ENCODE measurements at places on chromosomes 16 and 17. TPM values are rescaled to one million over a fixed set of nuclear protein-coding genes. Genes with fewer than 3 reads are reported as not detected.

Gene SSTR5
- not detected for total RNA-seq

Gene CCDC182
- total RNA-seq = not detected

Gene DYNLRB2
- 1.5 TPM for total RNA-seq

Gene PSMB3
- 190 TPM for total RNA-seq

GRCh38 chr16:85553436-85554113, 59.5 kb upstream of the GSE1 start:
- peaks cover 5% of the 10 kb centered on the region for H3K36me3 ChIP-seq
- H3K4me1 ChIP-seq = peaks cover 42% of the 10 kb centered on the region
- peak overlapping the region; percentile 92 for H3K4me3 ChIP-seq

DNA sequence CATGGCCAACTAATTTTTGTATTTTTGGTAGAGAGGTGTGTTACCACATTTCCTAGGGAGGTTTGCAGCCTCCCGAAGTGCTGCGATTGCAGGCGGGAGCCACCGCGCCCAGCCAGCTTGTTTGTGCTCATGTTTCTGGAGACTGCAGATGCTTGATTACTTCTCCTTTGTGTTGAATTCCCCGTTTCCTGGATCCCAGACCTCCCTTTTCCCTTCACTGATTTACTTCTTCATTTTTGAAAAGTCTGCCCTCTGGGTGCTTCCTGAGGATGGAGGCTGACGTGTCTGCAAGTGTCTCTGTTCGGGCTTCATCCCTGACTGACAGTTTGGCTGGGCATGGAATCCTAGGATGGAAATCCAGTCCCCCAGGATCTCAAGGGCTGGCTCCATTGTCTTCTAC, 7.0 kb upstream of the TRIM47 start:
- no peak overlapping the region for H3K4me3 ChIP-seq
- no peaks in the 10 kb centered on the region for H3K36me3 ChIP-seq
- peaks cover 10% of the 10 kb centered on the region for H3K4me1 ChIP-seq
- no peaks in the 10 kb centered on the region for H3K27me3 ChIP-seq

- H3K4me3 ChIP-seq = no peak overlapping the region
- H3K27ac ChIP-seq = no peak overlapping the region
- no peaks in the 10 kb centered on the region for H3K36me3 ChIP-seq
- no peak for DNase-seq
- no peaks in the 10 kb centered on the region for H3K4me1 ChIP-seq
- no peaks in the 10 kb centered on the region for H3K27me3 ChIP-seq
These were observed 113.4 kb upstream of the FOXF1 start for GRCh38 chr16:86396901-86397311.

GRCh38 chr17:40107522-40108174, 7.3 kb upstream of the NR1D1 start:
- no peak for DNase-seq
- H3K4me1 ChIP-seq = peaks cover 95% of the 10 kb centered on the region
- H3K27me3 ChIP-seq = no peaks in the 10 kb centered on the region
- H3K27ac ChIP-seq = peak overlapping the region; percentile 77
- H3K4me3 ChIP-seq = peak overlapping the region; percentile 70

DNA sequence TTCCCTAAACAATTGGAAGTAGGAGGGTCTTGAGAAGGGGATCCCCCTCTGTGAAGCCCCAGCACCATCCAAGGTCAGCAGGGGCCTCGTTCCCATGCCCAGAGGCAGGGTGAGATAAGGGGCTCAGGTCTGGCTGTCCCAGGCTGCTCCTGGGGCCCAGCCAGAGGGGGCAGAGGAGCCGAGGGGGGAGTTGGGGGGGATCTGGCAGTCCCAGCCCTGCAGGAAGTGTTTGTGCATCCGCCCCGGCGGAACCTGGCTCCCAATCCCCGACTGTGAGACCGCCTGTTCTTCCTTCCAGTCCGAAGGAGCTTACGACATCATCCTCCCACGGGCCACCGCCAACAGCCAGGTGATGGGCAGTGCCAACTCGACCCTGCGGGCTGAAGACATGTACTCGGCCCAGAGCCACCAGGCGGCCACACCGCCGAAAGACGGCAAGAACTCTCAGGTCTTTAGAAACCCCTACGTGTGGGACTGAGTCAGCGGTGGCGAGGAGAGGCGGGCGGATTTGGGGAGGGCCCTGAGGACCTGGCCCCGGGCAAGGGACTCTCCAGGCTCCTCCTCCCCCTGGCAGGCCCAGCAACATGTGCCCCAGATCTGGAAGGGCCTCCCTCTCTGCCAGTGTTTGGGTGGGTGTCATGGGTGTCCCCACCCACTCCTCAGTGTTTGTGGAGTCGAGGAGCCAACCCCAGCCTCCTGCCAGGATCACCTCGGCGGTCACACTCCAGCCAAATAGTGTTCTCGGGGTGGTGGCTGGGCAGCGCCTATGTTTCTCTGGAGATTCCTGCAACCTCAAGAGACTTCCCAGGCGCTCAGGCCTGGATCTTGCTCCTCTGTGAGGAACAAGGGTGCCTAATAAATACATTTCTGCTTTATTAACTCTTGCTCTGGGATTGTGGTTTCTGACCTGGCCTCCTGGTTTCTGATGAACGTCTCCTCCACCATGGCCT, 14.9 kb downstream of the GPRC5C start:
- no peaks in the 10 kb centered on the region for H3K36me3 ChIP-seq
- H3K4me1 ChIP-seq = peaks cover 19% of the 10 kb centered on the region
- no peaks in the 10 kb centered on the region for H3K27me3 ChIP-seq
- DNase-seq = peak; percentile 67
- H3K27ac ChIP-seq = no peak overlapping the region

GRCh38 chr17:37123386-37123785, 174.6 kb downstream of the AATF start:
- no peaks in the 10 kb centered on the region for H3K4me1 ChIP-seq
- H3K27me3 ChIP-seq = no peaks in the 10 kb centered on the region
- no peak overlapping the region for H3K4me3 ChIP-seq
- H3K27ac ChIP-seq = no peak overlapping the region

DNA sequence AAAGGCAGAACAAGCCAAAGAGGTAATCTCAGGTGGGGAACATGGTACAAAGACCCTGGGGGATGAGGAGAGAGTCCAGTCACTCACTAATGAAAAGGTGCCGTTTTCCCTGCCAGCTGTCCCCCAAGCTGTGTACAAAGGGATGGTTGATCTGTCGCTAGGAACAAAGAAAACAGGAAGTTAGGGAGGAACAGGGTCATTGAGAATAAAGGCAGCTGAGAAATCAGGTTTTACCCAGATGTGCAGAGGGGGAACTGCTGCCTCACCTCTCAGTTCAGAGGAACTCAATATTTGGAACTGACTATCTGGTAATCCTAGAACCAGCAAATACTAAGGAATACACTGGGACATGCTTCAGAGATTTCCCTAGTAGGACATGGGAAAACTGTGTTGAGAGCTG, 1.5 kb downstream of the RSKR start:
- H3K27ac ChIP-seq = no peak overlapping the region
- DNase-seq = no peak
- H3K36me3 ChIP-seq = peaks cover 3% of the 10 kb centered on the region
- no peak overlapping the region for H3K4me3 ChIP-seq
- H3K27me3 ChIP-seq = no peaks in the 10 kb centered on the region
- peaks cover 4% of the 10 kb centered on the region for H3K4me1 ChIP-seq

- H3K4me1 ChIP-seq = peaks cover 9% of the 10 kb centered on the region
- no peak overlapping the region for H3K27ac ChIP-seq
- no peak for DNase-seq
- H3K27me3 ChIP-seq = no peaks in the 10 kb centered on the region
These were observed 24.6 kb downstream of the MEAK7 start for GRCh38 chr16:84479716-84480450.

Gene CDYL2
- total RNA-seq = 44.3 TPM

Gene OTOP2
- total RNA-seq = not detected

DNA sequence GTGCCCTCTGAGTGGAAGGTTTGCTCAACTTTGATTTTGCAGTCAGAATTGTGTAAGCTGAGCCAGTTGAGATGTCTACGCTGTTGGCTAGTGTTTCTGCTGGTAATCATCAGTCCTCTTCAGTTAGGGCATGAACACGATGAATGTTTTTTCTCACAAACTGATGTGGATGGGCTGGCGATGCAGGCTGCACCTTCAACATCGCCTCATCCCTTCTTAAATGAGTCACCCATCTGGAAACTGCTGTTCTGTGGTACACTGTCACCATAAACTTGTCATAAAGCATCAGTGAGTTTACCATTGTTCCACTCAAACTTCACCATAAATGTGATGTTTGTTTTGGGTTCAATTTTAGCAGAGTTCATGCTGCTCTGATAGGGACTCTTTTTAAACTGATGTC, 8.4 kb downstream of the C16orf95 start:
- H3K27ac ChIP-seq = no peak overlapping the region
- peaks cover 20% of the 10 kb centered on the region for H3K4me1 ChIP-seq
- H3K4me3 ChIP-seq = no peak overlapping the region
- peaks cover 4% of the 10 kb centered on the region for H3K36me3 ChIP-seq
- no peaks in the 10 kb centered on the region for H3K27me3 ChIP-seq
- peak; percentile 64 for DNase-seq

DNA sequence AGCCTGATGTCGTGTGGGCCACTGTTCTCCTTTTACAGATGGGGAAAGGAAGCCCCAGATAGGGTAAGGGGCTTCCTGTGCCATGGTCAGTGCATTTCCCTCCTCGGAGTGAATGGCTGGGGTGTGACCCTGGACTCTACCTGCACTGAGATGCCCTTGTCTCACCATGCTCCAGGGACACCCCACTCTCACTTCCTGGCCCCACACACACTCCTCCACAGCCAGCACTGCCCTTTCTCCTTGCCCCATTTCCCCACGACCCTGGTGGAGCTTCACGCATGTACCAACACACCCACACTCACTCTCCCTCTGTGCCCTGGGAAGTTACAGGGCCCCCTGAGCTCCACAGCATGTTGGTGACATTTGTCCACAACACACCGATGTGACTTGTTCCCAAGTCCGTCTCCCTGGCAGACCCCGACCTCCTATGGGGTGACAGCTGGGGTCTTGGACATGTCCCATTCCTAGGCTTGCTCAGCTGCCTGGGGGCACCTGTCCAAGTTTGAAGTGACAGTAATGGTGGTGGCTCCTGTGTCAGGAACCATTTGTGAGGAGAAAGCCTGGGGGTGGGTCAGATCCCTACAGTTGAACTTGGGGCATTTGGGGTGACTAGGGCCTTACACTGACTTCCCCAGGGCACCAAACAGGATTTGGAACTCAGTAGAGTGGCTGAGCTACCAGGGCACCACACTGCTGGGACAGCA, 47.4 kb downstream of the PECAM1 start:
- H3K27me3 ChIP-seq = no peaks in the 10 kb centered on the region
- DNase-seq = no peak
- H3K4me1 ChIP-seq = peaks cover 26% of the 10 kb centered on the region
- H3K27ac ChIP-seq = no peak overlapping the region

DNA sequence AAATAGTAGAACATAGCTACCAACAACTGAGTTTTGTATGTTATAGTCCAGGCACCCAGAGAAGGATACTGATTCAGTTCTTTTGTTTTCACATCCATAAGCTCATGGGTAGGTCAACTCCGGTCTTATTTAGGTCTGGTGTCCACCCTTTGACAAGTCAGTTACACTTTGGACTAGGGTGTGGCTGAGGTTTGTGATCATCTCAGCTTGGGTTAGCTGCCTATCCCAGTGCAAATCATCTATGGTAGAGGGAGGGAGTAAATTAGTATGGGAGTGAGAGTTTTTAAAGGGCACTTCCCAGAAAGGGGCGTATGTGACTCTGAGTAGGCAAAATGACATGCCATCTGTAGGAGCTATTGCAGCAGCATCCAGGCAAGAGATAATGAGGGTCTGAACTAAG, 66.1 kb downstream of the TANC2 start:
- H3K36me3 ChIP-seq = no peaks in the 10 kb centered on the region

Gene NKD1
- total RNA-seq = 2.4 TPM

Measured in activated T-cell treated with anti-CD3 and anti-CD28 coated beads, Interleukin-2, amount 50 U/mL, for 72 hours (primary cell).